ENCODE measurements at places on chromosomes 1 and 21. TPM values are rescaled to one million over a fixed set of nuclear protein-coding genes. Genes with fewer than 3 reads are reported as not detected.

The PROK1 gene
- not detected for total RNA-seq

The CNR2 gene
- total RNA-seq, result not detected

DNA sequence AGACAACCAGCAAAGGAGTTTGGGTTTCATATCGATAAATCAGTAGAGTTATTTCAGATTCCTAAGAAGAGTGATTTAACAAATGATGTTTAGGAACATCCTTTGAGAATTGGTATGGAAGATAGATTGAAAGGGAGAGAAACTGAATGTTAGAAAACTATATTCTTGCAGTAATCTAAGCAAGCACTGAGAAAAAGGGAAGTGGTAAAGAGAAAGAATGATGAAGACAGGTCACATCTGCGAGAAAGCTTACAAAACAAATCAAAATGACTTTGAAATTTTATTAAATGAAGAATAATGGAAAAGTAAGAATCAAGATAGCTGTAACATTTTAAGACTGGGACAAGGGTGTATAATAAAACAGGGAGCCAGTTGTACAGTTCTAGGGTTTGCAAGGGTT, 177.0 kb downstream of the HS2ST1 start:
- no peak for DNase-seq

- no peak for DNase-seq
Observed at GRCh38 chr1:241560146-241560848, 28.1 kb downstream of the KMO start.

- no peak for DNase-seq
Observed at GRCh38 chr1:80211691-80212380, 1205.3 kb upstream of the ADGRL4 start.

- no peak for DNase-seq
Observed at GRCh38 chr1:115492019-115492595, 149.7 kb upstream of the VANGL1 start.

All from dermis microvascular lymphatic vessel endothelial cell (primary cell).